ENCODE measurements at places on chromosomes 1 and 21. TPM values are rescaled to one million over a fixed set of nuclear protein-coding genes. Genes with fewer than 3 reads are reported as not detected.

HNRNPR gene
- 79.4 TPM for total RNA-seq

KRTAP19-3 gene
- not detected for total RNA-seq

TCP10L gene
- not detected for total RNA-seq

CD34 gene
- total RNA-seq = 307 TPM

OVAAL gene
- total RNA-seq = 0.24 TPM

HCN3 gene
- total RNA-seq = 1.3 TPM

NUP210L gene
- total RNA-seq = not detected

OR11L1 gene
- not detected for total RNA-seq

S100A8 gene
- total RNA-seq = not detected

AMIGO1 gene
- 0.68 TPM for total RNA-seq

SLC6A9 gene
- 1.5 TPM for total RNA-seq

UBXN10 gene
- total RNA-seq = 0.24 TPM

MTARC1 gene
- 0.93 TPM for total RNA-seq

FAM163A gene
- total RNA-seq = 1.5 TPM

RPTN gene
- not detected for total RNA-seq

NLRP3 gene
- 1.0 TPM for total RNA-seq

MPC2 gene
- total RNA-seq = 29.5 TPM

FCRL6 gene
- total RNA-seq = not detected

SEC16B gene
- 1.6 TPM for total RNA-seq

ARHGAP29 gene
- total RNA-seq = 221 TPM

OLFML3 gene
- total RNA-seq = 8.6 TPM

DENND2D gene
- total RNA-seq = 3.4 TPM

GJA5 gene
- 0.10 TPM for total RNA-seq

VANGL2 gene
- total RNA-seq = 1.1 TPM

FMO3 gene
- not detected for total RNA-seq

SMIM1 gene
- 0.82 TPM for total RNA-seq

LPAR3 gene
- total RNA-seq = not detected

S100A5 gene
- total RNA-seq = not detected

CHD5 gene
- not detected for total RNA-seq

TPTE gene
- total RNA-seq = not detected

DIO1 gene
- not detected for total RNA-seq

MPL gene
- not detected for total RNA-seq

SLX9 gene
- 26.5 TPM for total RNA-seq

RHD gene
- total RNA-seq = not detected

PTGER3 gene
- 0.05 TPM for total RNA-seq

OR2M7 gene
- not detected for total RNA-seq

OR2L2 gene
- total RNA-seq = not detected

KCNN3 gene
- 4.8 TPM for total RNA-seq

DOP1B gene
- total RNA-seq = 29.8 TPM

AIM2 gene
- total RNA-seq = not detected

RUNX1 gene
- 11.6 TPM for total RNA-seq

CIART gene
- 2.2 TPM for total RNA-seq

ADPRS gene
- 50.9 TPM for total RNA-seq

TRNP1 gene
- total RNA-seq = 169 TPM

CTSE gene
- not detected for total RNA-seq

ZNF684 gene
- 1.7 TPM for total RNA-seq

OR2T6 gene
- not detected for total RNA-seq

ARTN gene
- total RNA-seq = not detected

RSPH1 gene
- not detected for total RNA-seq

SLC5A9 gene
- total RNA-seq = not detected

Measured in glomerular endothelial cell (primary cell).